Fibroblast of lung (primary cell): ENCODE measurements at places on chromosomes 6 and 20. TPM values are rescaled to one million over a fixed set of nuclear protein-coding genes. Genes with fewer than 3 reads are reported as not detected.

CRIP3 gene
- total RNA-seq, result 0.26 TPM in 1 of 2 replicates, not detected in the other

PRR18 gene
- total RNA-seq, result not detected in 2 replicates

GPRC6A gene
- not detected in 2 replicates for total RNA-seq

TNNC2 gene
- total RNA-seq, result 1.3 and 1.8 TPM in 2 replicates

PSORS1C1 gene
- total RNA-seq, result 0.66 and 1.8 TPM in 2 replicates

NXT1 gene
- total RNA-seq, result 17.2 and 20.0 TPM in 2 replicates

ZNF76 gene
- total RNA-seq, result 9.8 and 19.5 TPM in 2 replicates

GSTA1 gene
- under 0.01 TPM in 1 of 2 replicates, not detected in the other for total RNA-seq

RIPOR3 gene
- total RNA-seq, result 4.1 and 4.9 TPM in 2 replicates

MYLIP gene
- 2.5 and 4.6 TPM in 2 replicates for total RNA-seq

SLC22A16 gene
- total RNA-seq, result under 0.01 TPM in 1 of 2 replicates, not detected in the other

CCN6 gene
- not detected in 2 replicates for total RNA-seq
